Activated CD8-positive, alpha-beta memory T cell treated with anti-CD3 and anti-CD28 coated beads for 4 hours (primary cell): ENCODE measurements at places on chromosomes 2 and 18.
A peak's percentile ranks its signal among the peaks of the same experiment; 100 is the strongest.

DNA sequence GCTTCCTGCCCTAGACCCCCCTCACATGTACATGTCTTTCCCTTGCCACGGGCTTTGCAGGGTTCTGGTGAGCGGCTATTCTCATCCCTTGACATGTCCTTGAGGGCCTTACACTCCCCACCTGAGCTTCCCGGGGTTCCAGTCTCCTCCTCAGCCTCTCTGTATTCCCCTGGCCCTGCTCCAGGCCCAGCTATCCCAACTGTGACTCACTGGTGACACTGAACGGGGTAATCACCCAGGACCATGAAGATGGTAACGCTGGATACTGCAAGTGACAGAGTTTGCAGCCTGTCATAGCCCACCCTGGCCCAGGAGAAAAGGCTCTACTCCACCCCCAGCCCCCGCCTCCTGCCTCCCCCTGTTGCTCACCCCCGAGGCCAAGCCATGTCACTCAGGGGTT is 27.3 kb downstream of the KIF3C start:
- DNase-seq: no peak

DNA sequence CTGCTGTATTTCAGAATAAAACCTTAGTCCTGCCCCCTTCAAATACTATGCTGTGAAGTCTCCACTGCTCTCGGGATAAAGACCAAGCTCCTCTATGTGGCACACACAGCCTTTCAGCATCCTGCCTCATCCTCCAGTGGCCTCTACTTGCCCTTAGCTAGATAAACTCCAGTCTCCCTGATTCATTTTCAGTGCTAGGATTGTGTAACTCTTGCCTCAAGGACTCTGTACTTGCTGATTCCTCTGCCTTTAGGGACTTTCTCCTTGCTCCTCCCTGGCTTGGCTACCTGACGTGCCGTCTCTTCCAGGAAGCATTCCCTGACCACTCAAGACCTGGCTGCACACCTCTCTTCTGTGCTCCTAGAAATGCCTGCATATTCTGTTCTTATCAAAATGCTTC is 416.7 kb downstream of the MTX2 start:
- DNase-seq: no peak

GRCh38 chr2:73901143-73901542 is 8.3 kb downstream of the ACTG2 start:
- no peak for DNase-seq

GRCh38 chr2:200525066-200525465 is 941 bp upstream of the SGO2 start:
- DNase-seq: no peak

DNA sequence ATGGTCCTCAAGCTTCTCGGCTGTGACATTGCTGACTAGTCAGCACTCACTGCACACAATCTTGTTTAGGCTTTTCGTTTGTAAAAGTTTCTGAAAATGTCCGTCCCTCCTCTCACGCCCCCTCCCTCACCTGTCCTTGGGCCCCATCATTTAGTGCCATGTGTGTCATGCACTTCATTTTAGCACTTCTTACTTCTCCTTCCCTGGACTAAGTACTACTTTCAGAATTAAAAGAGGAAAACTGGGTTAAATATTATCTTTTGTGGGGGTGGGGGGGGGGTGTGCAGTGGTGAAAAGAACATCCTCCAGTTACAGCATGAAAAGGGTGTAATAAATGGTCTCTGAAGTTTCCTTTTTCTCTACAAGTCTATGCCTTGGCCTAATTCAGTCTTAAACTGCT is 182.0 kb upstream of the SP5 start:
- DNase-seq: no peak

- DNase-seq: no peak
Measured at GRCh38 chr2:107001964-107002696, 116.2 kb upstream of the ST6GAL2 start.

- DNase-seq: no peak
Measured at GRCh38 chr2:7609556-7609955, 692.3 kb downstream of the RNF144A start.

GRCh38 chr2:218270721-218271486 is 585 bp downstream of the PNKD start:
- no peak for DNase-seq

- DNase-seq: no peak
Measured at GRCh38 chr2:232873292-232873908, 3.3 kb downstream of the SNORC start.

DNA sequence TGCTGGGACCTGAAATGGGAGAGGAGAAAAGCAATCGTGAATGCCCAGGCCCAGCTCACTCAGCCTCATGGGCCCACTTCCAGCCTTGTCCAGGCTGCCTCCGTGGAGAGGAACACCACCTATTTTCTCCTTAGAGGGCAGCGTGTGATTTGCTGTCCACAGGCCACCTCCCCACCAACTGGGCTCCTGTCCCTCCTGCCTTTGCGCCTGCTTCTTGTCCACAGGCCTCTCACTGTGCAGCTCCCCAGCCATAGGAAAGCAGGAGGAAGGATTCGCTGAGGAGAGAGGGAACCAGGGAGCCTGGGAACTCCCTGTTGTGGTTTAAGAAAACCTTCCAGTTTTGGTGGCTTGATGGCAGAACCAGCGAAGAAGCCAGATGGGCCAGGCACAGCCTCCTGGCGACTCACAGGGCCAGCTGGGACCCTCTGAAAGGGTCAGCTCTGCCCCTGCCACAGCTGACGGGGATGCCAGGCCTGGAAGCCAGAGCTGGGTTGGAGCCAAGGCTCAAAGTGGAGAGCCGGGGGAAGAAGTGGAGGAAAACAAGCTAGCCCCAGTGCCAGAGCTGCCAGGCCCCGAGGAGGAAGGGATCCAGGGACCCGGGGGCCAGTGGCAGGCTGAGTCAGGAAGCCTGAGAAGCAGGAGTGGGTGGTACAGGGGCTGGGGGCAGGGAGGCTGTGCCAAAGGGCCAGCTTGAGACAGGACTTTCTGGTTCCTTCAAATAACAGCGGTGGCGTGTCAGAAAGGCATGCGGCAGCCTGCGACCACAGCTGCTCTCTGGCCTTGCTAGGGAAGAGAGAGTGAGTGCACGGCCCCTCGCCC is 9.9 kb downstream of the TMBIM1 start:
- no peak for DNase-seq

DNA sequence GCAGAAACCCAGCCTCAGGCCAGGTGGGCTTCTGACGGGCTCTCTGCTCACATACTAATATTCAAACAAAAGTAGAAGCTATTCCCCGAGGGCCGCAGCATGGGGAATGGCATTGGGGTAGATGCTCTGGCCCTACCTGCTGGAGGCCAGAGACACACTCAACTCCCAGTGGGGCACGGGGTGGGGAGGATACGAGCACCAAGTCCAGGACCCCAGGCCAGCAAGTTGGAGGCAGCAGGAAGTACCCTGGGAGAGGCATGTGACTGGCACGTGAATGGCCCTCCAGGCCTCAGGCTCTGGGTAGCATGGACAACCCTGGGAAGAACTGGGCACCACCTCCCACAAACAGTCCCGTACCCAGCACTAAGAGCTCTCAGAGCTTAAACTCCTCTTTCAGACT is 3.8 kb downstream of the DNMT3A start:
- no peak for DNase-seq

GRCh38 chr2:171547720-171548119 is 25.4 kb downstream of the CYBRD1 start:
- no peak for DNase-seq

GRCh38 chr2:43724728-43725526 is 48.7 kb upstream of the C1GALT1C1L start:
- no peak for DNase-seq

- DNase-seq: no peak
Measured at GRCh38 chr2:180057706-180058412, 50.8 kb upstream of the CWC22 start.

DNA sequence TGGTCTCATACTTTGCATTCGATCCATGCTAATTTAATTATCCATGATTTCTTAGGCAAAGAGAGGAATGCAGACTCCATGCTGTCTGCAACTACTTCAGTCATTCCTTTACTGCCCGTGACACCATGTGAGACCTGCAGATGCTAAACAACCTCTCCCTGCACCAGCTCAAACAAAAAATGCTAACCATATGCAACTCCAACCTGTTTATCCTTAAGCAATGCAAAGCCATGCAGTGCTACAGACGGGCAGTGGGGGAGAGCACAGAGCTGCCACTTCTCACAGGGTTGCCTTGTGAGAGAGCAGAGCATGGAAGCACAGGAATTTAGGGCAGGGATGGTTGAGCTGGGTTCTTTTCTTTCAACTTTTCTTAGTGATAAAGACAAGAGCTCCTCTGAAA is 74.9 kb upstream of the KLHL14 start:
- DNase-seq: no peak

DNA sequence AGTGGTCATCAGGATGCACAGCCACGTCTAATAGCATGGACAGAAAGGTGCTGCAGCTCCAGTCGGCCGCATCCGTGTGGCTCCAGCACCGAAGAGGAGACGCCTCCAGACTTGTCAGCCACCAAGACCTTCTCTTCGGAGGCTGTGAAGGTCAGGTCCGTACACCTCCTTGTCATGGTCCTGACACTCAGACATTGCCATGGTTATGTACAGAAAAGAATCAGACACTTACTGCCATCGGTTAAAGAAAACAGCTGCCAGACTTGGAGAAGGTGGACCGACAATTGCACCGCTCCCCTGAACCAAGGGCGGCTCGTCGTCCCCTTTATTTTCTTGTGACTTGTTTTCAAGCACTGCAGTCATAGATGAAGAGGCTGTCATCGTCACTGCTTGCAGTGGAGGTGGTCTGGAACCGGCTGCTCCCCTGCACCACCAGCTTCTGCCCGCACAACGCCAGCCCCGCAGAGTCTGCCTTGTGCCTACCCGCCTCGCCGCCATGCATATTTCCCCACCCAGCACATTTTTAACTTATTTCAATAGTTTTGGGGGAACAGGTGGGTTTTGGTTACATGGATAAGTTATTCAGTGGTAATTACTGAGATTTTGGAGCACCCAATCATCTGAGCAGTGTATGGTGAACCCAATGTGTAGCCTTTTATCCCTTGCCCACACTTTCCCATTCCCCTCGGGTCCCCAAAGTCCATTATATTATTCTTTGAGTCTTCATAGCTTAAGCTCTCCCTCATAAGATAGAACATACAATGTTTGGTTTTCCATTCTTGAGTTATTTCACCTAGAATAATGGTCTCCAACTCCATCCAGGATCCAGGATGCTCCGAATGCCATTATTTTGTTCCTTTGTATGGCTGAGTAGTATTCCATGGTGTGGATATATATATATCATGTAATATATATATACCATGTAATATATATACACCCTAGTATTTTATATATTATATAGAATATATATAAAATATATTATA is 18.1 kb downstream of the FBXO48 start:
- DNase-seq: no peak

DNA sequence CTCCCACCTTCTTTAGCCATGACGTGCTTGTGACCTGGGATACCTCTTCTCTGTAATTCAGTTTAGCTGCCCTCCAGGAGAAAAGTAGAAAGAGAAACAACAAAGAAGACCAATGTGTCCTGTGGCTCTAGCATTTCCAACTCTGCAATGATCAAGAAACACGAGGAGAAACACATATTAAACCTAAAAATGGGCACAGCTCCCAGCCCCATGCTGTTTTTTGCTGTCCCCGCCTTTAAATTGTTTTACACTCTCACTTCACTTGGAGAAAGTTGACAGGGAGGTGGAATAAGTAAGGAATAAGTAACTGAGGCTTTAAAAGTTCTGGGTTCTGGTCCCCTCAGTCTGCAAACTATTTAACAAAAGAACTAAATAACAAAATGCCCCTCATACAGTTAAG is 390.6 kb downstream of the TNS1 start:
- DNase-seq: no peak

DNA sequence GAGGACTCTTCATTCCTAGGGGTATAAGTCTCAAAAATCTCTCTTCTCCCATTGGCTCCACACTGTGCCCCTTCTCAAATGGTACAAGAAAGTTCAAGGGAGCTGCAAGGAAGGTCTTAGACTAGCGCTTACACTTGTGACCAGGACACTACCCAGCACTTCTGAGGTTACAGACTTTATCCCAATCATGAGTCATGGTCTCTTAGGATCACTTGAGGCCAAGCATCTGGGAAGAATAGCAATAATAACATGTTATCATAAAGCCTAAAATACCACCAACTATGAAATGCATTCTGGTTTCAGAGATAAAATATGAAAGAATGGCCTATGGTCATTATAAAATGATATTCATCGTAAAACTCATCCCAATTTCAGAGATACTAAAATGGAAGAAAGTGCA is 309.9 kb upstream of the PKDCC start:
- no peak for DNase-seq

DNA sequence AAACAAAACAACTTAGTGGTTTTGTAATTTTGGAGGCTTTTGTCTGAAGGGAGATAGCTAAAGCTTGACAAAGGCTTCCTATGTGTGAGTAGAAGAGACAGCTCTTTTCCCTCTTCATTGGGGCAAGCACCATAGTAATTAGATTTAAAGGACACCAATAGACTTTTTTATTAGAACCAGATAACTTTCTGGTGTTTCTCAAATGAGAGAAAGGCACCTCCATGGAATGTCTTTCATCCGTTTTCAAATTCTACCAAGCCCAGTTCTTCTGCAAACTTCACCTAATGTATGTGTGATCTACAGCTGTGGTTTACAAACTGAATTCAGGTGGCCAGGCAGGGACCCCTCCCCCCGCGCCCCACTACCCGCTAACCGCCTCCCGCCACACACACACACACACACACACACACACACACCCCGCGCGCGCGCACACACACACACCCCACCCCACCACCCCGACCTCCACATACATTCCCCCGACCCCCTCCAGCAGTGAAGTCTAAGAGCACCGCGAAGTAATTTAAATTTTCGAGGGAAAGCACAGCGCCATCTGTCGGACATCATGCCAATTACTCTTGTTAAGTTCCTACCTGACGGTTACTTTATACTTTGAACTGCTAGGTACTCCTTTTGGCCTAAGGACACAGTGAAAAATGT is 31.6 kb upstream of the PPP1R1C start:
- DNase-seq: peak; percentile 32

DNA sequence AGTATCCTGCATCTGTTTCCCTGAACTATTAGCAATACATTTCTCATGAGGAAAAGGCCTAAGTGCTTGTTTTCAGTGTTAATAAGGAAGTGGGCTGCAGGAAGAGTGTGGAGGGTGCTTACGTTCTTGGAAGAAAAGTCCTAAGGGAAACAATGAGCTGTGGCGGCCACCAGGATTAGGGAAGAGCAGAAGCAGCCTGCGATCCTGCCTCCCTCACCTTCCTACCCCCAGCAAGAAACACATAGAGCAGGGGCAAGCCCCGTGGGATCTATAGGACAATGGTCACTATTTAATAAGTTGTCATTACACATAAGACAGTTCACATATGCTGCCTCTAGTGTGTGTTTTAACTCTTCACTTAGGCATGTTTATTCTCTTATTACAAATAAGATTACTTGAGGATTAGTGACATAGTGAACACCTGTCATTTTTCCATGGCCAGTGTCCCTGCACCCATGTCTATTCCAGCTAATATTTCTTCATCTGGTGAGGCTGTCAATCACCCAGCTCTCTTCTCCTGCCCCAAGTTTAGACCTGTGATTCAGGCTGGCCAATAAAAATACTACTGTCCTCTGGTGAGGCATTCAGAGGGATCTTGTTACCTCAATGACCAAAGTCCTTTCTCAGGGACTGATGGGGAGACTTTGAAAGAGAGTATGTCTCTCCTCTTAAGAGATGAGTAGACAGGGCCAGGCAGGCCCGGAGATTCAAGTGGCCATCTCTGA is 510.9 kb upstream of the CELF4 start:
- no peak for DNase-seq

GRCh38 chr2:176534798-176535466 is 265.7 kb downstream of the MTX2 start:
- DNase-seq: no peak
